AG04450 (cell line): ENCODE measurements at places on chromosomes 7 and 10.

DNA sequence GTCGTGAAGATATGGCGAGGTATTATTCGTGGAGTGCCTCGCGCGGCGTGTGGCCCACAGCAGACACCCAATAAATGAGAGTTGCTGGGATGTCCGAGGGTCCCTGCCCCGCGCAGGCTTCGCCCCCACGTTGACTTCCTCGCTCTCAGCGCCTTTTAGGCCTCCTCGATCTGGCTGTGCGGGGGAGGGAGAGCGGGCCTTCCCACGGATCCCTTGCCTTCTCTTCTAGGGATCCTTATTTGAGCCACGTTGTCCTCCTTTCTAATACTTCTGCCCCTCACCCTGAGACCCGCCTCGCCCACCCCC is 660 bp downstream of the VCL start:
- no peak for DNase-seq

GRCh38 chr10:79404690-79405131 is 40.7 kb downstream of the ZCCHC24 start:
- no peak for DNase-seq

DNA sequence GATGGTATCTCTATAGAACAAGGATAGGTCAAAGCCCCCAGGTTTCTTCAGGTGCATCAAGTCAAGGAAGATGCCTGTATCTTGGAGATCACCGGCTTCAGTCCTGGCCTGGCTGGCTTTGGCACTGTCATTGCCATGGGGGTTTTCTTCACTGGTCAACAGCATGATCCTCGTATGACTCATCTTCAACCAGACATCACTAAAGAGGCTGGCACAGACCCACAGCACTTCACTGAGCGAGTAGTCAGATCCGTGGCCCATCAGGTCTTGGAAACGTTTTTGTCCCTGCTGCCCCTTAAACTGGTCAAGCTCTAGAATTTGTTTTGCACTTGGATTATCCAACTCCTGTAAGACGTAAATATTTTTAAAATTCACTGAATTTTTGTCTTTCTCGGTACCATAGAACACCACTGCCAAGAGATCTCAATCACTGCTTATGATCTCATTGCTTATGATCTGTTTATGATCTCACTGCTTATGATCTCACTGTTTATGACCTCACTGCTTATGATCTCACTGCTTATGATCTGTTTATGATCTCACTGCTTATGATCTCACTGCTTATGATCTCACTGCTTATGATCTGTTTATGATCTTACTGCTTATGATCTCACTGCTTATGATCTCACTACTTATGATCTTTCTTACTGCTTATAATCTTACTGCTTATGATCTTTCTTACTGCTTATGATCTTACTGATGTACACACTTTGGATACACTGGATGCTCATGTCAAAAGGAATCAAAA is 135.2 kb downstream of the CYP26A1 start:
- DNase-seq, result no peak

- no peak for DNase-seq
Observed at GRCh38 chr10:127882801-127883459, 9.8 kb downstream of the CLRN3 start.
